ENCODE measurements at places on chromosomes 1 and 21.

GRCh38 chr21:25806060-25806459 is 71.3 kb downstream of the GABPA start:
- DNase-seq = no peak

DNA sequence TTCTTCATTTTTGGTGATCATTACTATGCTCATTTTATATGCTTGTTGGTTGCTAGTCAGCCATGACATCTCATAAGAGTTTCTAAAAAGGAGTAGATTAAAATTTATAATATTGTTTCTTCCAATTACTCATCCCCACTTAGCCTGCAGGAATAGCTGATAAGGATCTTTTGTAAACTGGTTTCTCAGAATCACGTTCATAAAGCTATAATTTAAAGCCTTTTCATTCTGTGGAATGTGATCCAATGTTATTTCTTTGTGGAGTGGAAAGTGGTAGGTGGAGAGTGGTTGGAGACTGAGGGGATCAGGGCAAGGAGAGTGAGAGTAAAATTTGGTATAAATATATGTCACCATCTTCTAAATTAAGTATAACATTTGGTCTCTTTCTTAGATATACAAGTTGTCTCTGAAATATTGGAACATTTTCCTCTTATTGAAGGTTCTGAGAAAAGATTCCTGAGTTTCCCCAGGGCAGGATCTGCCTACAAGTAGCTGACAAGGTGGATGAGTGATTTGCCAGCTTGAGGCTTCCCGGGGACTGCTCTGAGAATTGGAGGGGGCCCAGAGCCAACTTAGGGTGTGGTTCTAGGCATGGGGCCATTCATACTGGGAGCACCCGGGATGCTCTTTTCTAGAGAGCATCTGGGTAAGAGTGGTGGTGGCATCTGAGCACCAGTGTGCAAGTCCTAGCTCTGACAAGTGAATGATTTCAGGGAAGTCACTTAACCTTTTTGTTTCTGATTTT is 116.4 kb downstream of the TBX19 start:
- DNase-seq = no peak

- DNase-seq = no peak
Observed at GRCh38 chr21:41318218-41318617, 1.6 kb downstream of the FAM3B start.

- DNase-seq = no peak
Observed at GRCh38 chr1:72431810-72432209, 149.5 kb upstream of the NEGR1 start.

- no peak for DNase-seq
Observed at GRCh38 chr1:12453400-12454343, 164.3 kb downstream of the DHRS3 start.

- no peak for DNase-seq
Observed at GRCh38 chr1:187471555-187471954, 642.8 kb downstream of the PLA2G4A start.

DNA sequence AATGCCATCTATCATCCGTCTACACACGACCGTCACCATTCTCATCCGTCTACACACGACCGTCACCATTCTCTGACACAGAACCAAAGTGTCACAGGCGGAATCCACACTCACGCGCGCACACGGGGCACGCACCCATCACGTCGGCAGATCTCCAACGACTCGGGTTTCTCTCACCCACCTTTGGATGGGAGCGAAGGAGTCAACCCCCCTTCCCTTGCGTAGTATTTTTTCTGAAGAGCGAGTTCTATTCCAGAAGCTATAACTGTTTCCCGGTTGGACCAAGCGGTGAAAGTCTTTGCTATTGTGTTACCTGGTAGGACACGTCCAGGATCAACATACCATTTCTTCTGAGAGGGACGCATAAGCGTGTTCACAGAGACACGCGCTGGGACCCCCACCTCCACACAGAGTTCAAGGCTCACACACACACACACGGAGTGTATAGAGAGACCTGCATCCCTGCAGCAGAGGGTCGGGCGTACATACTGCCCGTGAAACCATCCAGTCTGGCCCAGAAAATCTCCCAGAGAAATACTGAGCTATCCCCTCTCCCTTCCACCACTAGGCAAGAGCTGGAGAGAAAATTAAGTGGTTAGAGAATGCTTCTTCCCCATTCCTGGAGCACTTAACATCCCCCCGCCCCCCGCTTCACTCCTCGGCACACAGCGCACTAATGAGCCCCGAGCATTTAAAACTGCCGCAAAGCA is 741 bp downstream of the DUSP10 start:
- peak; percentile 14 for DNase-seq

GRCh38 chr1:176803042-176803441 is 340.1 kb downstream of the PAPPA2 start:
- no peak for DNase-seq

DNA sequence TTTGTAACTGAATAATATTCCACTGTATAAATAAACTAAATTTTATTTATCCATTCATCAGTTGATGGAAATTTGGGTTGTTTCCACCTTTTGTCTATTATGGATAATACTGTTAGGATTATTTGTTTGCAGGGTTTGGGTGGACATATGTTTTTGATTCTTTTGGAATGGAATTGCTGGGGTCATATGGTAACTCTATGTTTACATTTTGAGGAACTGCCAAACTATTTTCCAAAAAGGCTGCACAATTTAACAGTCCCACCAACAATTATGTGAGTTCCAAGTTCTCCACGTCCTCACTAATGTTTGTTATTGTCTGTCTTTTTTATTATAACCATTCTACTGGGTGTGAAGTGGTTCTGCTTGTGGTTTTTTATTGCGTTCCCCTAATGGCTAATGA is 4.3 kb upstream of the SERBP1 start:
- DNase-seq = no peak

DNA sequence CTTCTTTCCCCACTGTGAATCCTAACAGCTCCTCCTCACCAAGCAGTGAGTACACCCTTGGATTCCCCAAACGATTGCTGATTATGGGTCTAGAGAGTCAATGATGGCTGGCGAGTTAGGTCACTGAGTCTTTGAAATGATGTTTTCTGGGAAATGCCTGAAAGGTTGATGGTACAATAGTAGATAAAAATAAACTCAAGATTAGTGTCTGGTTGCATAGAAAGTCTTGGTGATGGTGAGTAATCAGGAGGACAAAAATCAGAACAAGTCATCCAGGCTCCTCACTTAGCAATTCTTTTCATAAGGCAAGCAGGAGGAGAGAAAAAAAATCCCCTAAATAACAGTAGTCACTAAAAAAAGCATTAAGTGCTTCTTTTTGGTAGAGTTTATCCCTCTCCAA is 22.6 kb downstream of the HLX start:
- no peak for DNase-seq

DNA sequence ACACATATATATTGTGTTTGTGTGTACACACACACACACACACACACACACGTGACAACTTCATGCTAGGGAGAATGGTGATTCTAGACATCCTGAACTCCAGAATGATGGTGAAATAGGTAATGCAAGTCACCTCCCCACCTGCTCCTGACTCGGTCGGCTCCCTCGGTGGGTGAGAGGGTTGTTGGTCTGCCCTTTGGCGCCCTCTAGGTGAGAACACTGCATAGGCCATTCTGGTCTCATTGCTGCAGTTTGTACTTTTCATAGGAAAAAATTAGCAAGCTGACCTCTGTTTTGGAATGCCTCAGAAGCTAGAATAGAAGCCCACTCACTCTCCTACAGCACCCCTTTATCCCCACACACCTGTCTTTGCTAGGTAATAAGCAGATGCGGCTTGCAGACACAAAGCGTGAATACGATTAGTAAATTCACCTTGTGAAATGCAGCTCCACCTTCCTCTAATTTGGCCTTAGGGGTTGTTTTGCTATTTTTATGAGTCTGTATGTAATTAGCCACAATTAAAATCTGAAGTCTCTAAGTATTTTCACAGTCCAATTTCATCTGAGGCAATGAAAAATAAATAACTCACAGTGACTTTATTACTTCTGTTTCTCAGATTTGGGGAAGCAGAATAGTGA is 130.0 kb upstream of the KCNJ15 start:
- peak; percentile 9 for DNase-seq

GRCh38 chr1:16617778-16618580 is 4.6 kb upstream of the NBPF1 start:
- peak; percentile 1 for DNase-seq

GRCh38 chr1:153217744-153218416 is 496 bp downstream of the PRR9 start:
- DNase-seq = no peak

DNA sequence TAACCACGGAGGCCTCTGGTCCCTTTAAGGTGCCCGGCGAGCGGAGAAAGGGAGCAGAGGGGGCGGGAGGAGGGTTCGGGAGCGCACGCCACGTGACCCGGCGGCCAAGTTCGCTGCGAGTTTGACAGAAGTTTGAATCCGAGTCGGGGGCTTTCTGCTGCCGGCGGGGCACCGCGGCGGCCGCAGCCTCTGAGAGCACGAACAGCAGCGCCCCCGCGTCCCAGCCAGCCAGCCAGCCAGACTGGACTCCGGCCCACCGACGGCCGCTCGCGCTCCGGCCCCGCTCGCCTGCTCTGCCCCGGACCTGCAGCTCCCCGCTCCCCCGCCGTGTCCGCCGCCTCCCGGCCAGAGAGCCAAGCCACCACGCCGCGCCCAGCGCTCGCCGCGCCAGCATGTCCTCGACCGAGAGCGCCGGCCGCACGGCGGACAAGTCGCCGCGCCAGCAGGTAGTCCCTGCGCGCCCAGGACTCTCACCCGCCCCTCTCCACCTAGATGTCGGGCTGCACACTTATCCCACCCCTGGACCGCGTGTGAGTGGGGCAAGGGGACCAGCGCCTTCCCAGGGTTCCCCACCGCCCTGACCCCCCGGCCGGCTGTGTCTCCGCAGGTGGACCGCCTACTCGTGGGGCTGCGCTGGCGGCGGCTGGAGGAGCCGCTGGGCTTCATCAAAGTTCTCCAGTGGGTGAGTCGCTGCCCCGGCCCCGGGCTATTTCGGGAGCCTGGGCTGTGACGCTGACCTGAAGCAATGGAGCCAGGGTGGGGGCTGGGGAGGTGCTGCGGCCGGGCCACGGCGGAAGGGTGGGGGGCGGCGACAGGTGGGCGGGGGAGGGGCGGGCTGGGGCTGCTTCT is at the start of gene SYPL2:
SYPL2 (plus strand) TSS at position 95 of the 849 bp plus-strand sequence; CDS start at position 393, 298 bp downstream.
- no peak for DNase-seq

DNA sequence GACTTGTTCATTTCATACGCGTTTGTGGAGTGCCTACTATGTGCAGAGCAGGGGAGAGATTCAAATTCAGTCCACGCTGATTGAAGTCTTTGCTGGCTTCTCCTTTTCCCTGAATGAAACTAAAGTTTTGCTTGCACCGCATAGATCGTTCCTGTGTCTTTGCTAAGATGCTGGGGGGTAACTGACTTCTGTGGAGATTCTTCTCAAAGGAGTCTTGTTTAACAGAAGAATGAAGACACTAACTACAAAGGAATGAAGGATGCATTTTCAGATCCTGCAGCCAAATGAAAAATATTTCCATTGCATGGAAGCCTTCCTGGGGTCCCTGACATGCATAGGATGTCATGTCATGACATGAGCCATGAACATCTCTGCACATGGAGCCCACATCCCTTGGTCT is 26.9 kb upstream of the H6PD start:
- no peak for DNase-seq

- no peak for DNase-seq
Observed at GRCh38 chr1:231442735-231443134, 20.6 kb upstream of the EGLN1 start.

DNA sequence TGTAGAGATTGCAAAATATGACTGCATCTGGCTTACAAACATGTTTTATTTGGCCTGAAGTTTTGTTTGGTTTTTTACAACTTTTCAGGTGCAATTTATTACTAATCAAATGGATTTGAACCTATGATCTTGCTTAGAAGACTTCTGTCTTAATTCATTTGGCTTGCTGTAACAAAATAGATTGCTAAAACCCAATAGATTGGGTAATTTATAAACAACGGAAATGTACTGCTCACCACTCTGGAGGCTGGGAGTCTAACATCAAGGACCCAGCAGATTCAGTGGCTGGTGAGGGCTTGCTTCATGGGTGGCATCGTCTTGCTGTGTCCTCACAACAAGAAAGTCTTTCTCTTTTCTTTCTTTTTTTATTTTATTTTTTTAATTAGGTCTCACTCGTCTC is 72.9 kb downstream of the LBR start:
- no peak for DNase-seq

GRCh38 chr1:94416901-94417727 is 1.1 kb upstream of the ABCD3 start:
- no peak for DNase-seq

DNA sequence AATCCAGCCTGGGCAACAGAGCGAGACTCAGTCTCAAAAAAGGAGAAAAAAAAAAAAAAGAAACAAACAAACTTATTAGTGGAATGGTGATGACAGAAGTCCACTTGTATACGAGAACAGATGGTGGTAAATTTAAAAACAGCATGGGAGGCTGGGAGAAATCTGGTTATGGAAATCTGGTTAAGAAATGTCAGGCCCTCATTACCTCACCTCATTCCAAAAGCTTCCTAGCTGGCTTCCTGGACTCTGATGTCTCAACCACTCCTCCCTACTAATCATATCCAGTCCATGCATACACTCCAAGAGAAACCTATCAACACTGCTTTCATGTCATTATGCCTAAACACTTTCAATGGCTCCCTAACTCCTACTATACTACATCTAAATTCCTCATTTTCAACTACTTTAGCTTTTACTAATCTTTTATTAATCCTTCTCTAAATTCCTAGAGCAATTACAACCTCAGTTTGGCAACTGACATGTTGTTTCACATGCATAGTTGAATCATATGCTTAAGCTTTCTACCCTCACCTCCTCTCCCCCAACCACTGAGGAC is 52.9 kb downstream of the FOXJ3 start:
- DNase-seq = no peak

- DNase-seq = no peak
Observed at GRCh38 chr1:111654839-111655238, 35.2 kb downstream of the RAP1A start.

DNA sequence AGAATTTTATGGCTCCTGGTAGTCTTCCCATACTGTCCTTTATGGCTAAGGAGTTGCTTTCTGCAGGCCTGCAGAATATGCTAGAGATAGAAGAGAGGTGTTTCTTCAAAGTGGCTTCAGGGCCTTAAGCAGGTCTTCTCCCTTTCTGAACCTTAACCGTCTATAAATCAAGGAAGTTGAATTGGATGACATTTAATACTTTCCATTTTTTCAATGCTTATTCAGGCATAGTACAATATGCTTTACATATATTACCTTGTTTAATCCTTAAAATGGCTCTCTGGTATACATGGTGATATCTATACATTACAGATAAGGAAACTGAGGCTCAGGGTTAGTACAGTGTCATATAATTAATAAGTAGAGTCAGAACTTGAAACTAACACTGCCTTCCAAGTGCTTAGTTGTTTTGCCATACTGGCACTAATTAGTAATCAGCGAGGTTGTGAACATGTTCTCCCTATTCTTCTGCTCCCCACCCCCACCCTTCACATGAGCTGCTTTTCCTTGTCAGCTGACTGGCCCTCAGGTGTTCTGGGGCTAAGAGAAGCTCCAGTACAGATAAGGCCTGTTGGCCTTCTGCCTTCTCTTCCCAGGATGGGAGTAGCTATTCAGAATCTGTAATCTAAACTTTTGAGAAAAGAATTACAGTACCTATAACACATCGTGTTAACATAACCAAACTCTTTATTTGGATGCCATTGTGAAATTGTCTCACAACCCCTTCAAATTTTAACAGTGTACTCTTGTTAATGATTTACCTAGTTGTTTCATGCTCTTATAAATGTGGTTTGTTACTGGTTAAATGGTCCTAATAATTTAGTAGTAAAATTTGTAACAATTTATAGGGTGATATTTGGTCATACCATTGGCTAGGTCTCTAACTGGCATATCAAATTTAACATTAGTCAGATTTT is 13.6 kb downstream of the NFYC start:
- DNase-seq = no peak
